Aorta (tissue), 5 donors: ENCODE measurements at places on chromosomes 1 and 21. TPM values are rescaled to one million over a fixed set of nuclear protein-coding genes. Genes with fewer than 3 reads are reported as not detected.

DNA sequence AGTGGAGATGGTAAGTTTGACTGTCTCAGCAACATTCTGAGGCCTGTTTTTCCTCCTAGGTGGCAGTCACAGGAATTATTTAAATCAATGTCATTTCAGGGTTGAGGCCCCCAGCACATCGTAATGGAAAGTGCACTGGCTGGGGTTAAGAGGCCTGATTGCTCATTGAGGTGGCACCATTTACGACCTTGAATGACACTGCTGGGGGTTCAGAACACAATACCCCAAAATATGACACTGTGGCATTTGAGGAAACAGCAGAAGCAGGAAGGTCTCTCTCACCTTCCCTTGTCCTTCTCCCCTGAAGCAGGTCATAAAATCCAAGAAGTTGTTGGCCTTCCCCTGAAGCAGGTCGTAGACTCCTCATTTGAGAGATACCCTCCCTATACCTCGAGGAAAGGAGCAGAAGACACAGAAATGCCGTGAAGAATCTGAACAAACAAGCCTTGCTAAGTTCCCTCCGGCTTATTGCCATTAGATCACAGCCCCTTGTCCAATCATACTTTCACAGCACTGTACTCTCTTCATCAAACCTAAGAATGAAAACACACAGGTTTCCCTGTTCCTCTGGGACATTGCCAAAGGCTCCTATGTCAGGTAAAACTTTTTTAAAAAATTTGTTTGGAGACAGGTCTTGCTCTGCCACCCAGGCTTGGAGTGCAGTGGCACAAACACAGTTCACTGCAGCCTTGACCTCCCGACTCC, 71.3 kb downstream of the S1PR1 start:
- no peak for DNase-seq

- DNase-seq = no peak
These were observed 174.0 kb downstream of the TOMM20 start for GRCh38 chr1:234954613-234955012.

DNA sequence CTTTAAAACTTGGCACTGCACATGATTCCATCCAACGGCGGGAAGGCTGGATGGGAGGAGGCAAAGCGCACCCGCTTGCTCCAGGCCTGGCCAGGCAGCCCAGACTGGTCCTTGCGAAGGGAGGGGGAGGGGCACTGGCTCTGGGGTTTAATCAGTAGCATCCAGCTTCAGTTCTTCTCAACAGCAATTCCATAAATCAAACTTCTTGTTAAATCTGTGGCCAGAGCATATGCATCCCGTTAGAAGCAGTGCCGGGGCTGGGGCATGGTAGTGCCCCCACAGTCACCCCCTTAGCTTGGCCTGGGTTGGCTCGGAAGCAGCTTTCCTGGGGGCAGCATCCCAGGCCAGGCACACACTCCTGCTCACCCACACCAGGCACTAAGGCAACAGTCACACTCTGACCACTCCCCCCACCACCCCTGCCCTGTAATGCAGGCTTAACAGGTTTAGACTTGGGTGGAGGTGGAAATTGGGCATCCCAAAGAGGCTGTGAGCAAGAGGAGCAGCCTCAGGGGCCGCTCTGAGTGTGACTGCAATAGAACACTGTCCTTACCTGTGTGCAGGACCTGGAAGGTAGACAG, 94.1 kb upstream of the CASZ1 start:
- DNase-seq = no peak

DNA sequence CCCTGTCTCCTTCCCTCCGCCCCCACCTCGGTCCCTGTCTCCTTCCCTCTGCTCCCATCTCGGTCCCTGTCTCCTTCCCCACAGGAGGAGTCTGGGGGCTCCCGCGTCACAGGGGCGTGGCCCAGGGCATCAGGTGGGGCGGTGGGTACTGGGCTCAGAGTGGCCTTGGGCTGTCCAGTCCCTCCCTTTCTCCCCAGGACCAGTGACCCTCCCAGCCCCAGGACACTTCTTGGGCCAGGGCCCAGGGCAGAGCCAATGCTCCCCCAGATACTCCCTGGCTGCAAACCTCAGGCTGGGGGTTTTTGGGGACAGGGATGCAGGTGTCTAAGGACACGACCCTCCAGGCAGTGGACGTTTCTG, 6.8 kb upstream of the RNF223 start:
- peak; percentile 72 for DNase-seq

GRCh38 chr1:19083081-19083480, 126.6 kb upstream of the IFFO2 start:
- DNase-seq = no peak

DNA sequence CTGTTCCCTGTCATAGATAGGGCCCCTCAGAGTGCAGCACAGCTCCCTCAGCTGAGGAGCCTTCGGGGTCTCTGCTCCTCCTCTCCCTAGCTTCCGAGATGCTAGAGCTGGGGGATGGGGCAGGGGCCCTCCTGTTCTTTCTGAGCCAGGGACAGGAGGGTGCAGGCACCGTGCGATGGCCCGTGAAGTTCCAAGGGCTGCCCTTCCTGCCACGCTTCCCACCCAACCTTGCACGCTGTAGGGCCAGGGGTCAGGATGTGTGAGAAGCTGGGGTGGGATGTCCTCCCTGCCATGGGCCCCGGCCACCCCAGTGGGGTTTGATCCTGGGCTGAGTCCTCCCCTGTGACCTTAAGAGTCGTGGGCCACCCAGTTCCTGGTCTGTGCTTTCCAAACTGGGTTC, 240.7 kb upstream of the C1orf174 start:
- peak; percentile 68 for DNase-seq

- DNase-seq = no peak
These were observed 32.7 kb upstream of the ETV3 start for GRCh38 chr1:157170677-157171515.

GRCh38 chr1:187203257-187203656, 374.5 kb downstream of the PLA2G4A start:
- DNase-seq = no peak

GRCh38 chr21:29078869-29079767, 5.7 kb upstream of the CCT8 start:
- DNase-seq = peak; percentile 61

GRCh38 chr1:223429313-223429731, 36.1 kb downstream of the CCDC185 start:
- no peak for DNase-seq

DNA sequence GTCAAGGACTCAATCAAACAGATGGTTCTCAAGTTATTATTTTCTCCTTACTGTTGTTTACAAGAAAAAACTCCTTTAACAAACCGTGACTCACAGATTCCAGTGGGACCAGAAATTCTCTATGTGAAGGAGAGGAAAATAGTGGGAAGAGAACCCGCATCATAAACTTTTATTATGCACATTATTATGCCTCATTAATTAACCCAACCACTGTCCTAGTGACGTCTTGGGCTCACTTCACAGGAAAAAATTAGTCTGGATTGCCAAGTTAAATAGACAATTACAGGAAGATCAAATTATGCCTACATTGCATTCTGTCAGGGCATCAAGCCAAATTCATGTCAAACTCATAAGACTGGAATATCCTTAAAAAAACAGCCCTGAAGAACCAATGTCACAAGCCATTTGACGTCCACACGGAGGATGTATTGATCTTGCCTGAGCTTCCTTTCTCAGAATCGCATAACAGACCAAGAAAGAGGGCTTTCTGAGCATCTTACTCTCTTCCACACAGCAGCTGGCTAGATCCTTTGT, 347.8 kb downstream of the DUSP10 start:
- no peak for DNase-seq

The CELSR2 gene
- 1.6 TPM for total RNA-seq

The PRDM16 gene
- total RNA-seq = 80.7 TPM

The DYNLT5 gene
- total RNA-seq = 3.3 TPM

The TRIM17 gene
- total RNA-seq = 0.62 TPM

The BLACAT1 gene
- not detected for total RNA-seq
